ENCODE measurements at places on chromosomes 1 and 21. TPM values are rescaled to one million over a fixed set of nuclear protein-coding genes. Genes with fewer than 3 reads are reported as not detected.

GRCh38 chr1:24043345-24044032 is 63.4 kb upstream of the SRSF10 start:
- no peak for DNase-seq

DNA sequence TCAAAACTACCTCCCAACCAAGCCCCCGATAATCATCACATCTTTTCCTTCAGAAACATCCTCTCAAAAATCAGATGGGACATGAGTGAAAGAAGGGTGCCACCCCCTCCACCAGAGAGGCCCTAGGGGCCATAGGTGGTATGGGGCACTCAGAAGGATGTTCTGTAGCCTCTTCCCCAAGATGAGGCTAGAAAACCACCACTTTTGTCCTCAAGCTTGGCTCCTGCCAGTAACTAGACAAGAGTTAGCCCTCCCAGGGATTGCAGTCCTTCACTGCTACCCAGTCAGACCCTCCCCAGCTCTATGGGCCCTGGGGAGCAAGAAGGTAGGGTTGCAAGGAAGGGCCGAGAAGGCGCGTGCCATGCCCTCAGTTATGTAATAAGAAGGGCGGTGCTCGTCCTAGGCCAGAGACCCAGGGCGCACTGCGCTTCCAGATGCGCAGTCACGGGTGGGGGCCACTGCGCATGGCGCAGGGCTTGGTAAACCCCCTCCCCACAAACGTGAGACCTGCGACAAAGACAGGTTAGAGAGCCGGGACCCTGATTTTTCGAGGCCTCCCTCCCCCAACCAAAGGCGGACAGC is 69.7 kb downstream of the CD46 start:
- DNase-seq, result no peak

GRCh38 chr1:184533049-184533448 is 146.2 kb downstream of the C1orf21 start:
- DNase-seq, result no peak

GRCh38 chr1:240352769-240353168 is 259.2 kb downstream of the GREM2 start:
- no peak for DNase-seq

DNA sequence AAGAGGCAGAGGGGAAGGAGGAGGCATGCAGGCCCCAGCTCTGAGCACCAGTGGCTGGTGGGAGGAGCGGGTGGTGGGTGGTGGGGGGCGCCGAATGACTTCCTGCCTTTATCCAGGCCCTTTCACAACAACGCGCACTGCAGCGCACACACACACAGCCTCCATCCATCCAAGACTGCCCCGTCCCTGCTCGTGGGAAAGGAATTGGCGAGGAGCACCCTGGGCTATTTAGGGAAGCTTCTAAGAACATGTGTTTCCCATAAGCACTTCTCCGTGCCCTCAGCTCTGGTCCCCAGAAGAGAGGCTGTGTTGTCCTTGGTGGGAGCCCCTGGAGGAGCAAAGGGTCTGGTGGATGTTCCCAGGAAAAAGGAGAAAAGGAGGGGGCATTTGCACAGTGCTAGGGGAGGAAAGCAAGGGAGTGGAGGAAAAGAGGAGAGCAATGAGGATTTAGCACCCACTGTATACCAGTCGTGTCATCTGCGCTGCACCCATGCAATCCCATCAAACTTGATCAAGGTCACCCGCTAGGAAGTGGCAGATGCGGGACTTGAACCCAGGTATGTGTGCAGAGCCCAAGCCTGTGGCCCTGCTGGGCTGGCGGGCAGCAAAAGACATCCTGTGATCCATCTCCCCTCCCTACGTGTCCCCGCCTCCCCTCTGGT is 28.1 kb downstream of the EPHA2 start:
- DNase-seq, result no peak

DNA sequence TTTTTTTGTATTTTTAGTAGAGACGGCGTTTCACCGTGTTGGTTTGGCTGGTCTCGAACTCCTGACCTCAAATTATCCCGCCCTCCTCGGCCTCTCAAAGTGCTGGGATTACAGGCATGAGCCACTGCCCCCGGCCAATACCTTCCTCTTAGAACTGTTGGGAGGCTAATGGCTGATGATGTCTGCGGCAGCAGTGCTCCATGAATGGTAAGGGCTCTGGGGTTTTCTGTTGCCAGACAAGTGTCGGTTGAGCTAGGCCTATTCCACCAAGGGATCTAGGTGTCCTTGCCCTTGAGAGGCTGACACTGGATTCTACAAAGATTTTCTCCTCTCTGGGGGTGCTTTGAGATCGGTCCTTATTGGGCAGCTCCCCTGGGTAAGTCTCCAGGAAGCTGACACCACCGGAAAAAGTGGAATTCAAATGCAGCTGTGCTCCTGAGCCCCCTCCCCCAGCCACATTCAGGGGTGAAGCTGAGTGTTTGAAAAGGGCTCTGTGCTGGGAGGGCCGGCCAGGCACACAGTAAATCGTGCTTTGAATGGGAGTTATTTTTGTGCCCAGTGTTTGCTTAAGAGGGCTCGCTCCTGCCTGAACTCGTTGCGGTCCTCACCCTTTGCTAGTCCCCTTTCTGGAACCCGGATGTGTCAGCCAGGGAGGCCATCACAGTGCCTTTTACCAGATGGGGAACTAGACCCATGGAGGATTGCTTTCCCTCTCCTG is 5.2 kb downstream of the SOX13 start:
- no peak for DNase-seq

NDUFV3 gene
- polyA plus RNA-seq, result 39.7 TPM

AMY2A gene
- not detected for polyA plus RNA-seq

DNA sequence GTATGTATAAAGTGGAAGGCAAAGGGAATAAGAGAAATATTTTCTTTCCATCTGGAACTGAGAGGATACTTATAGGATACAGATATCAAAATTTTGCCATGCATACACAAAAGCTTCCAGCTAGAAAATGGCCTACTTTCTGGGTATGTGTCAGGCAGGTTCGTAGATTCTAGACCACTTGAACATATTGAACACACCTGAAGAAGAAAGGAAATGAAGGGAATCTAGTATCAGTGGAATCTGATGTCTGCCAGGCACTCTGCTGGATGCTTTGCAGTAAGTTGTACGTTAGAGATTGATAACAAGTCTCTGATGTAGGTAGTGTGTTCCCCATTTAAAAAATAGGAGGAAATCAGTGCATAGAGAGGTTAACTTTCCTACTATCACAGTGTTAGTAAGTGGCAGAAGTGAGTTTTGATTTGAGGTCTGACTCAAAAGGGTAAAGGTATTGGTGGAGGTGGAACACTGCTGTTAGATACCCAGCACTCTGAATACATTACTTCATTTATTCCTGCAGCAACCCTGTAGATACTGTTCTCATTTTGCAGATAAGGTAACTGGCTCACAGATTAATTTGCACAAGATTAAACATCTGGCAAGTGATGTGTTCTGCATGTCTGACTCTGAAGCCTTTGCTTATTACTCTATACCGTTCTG is 3.0 kb downstream of the CAMSAP2 start:
- DNase-seq, result no peak

PLA2G2F gene
- polyA plus RNA-seq, result not detected

KCND3 gene
- polyA plus RNA-seq, result 1.3 TPM

GRCh38 chr1:234760303-234760723 is 150.3 kb upstream of the IRF2BP2 start:
- no peak for DNase-seq

- DNase-seq, result no peak
Measured at GRCh38 chr21:40433538-40433937, 413.4 kb downstream of the DSCAM start.

GRCh38 chr1:156233426-156234127 is 8.4 kb upstream of the BGLAP start:
- no peak for DNase-seq

SAMD13 gene
- polyA plus RNA-seq, result 6.4 TPM

NBPF20 gene
- 1.3 TPM for polyA plus RNA-seq

CFHR4 gene
- polyA plus RNA-seq, result not detected

PEX19 gene
- 91.3 TPM for polyA plus RNA-seq

DNA sequence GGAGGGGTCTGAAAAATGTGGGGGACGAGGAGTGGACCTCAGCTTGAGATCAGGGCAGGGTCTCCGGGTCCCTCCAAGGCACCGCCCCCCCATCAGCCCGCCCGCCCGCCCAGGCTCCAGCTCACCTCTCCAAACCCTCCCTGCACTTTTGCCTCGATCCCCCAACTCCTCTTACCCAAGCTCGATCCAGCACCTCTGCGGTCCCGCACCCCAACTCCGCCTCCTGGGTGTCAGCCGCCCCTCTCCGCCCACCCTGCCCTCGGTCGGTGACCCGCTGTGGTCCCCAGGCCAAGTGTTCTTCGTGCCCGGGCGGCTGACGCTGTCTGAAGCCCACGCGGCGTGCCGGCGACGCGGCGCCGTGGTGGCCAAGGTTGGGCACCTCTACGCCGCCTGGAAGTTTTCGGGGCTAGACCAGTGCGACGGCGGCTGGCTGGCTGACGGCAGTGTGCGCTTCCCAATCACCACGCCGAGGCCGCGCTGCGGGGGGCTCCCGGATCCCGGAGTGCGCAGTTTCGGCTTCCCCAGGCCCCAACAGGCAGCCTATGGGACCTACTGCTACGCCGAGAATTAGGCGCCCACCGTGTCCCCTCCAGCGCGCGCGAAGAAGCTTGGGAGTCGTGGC is 5.7 kb downstream of the HAPLN2 start:
- DNase-seq, result no peak

GRCh38 chr1:1407636-1408318 is 684 bp upstream of the MRPL20 start:
- DNase-seq, result no peak

SLAMF7 gene
- 0.52 TPM for polyA plus RNA-seq

DNA sequence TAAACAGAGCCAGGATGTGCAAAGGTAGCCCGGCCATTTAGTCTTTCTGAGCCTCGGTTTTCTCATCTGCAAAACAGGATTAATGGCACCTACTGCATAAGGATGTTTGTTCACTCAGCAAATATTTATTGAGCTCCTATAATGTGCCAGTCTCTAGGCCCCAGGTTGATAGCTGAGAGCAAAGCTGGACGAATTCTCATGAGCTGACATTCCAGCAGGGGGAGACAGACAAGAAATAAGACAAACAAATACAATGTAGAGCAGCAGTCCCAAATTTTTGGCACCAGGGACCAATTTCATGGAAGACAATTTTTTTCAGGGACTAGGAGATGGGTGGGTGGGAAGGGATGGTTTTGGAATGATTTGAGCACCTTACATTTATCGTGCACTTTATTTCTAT is 74.3 kb upstream of the PAX7 start:
- no peak for DNase-seq

GRCh38 chr1:57232500-57232899 is 191.4 kb downstream of the DAB1 start:
- no peak for DNase-seq

GRCh38 chr1:235888119-235888643 is 21.5 kb upstream of the LYST start:
- DNase-seq, result no peak

DNA sequence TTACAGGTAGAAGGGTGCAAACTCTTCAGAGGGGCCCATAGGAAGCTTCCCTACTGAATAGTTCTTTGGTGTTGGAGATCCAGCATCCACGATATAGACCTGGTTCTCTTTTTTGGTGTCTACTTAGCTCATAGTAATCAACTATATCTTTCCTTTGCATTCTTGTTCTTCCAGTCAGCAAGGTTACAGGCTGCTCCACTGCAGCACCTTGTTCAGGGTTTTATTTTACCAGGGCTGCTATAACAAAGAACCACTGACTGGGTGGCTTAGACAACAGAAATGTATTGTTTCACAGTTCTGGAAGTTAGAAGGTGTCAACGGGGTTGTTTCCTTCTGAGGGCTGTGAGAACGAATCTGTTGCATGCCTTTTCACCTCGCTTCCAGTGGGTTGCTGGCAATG is 136.3 kb downstream of the CLEC20A start:
- DNase-seq, result no peak

NPHP4 gene
- polyA plus RNA-seq, result 9.2 TPM

SOX13 gene
- polyA plus RNA-seq, result 40.9 TPM

DNA sequence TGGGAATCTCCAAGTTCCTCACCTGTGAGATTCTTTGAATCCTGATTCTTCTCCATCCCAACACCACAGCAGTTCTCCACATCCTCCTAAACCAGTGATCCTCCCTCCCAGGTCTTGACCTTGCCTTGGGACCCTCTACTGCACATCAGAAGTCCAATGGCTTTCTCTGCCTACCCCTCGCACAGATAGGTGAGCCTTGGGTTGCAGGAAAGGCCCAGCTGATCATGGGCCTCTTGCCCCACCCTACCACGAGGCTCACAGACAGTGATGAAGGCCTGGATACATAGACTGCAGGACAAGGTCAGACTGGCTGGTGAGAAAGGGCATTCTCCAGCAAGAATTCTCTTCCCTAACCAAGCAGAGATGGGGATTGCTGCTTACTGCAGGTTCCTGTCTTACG is 825 bp downstream of the FABP3 start:
- DNase-seq, result no peak

DNA sequence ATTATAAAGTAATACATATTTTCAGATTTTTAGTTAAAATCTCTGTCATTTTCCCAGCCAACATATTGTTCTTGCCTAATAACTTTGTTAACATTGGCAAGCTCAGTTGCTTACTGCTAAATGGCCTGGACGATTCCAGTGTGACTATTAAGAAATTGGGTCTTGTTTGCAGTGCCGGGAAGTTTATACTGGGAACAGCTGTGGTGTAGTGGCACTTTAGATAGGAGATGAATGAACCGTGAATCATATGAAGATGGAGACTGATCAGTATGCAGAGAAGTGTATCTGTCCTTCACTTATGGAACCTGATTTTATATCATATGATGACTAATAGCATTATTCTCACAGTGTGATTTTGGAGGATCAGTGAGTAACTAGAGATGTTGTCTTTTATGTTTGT is 3.3 kb downstream of the CHRM3 start:
- DNase-seq, result no peak

GLRX2 gene
- polyA plus RNA-seq, result 11.2 TPM

FCRLA gene
- polyA plus RNA-seq, result 0.15 TPM

DNA sequence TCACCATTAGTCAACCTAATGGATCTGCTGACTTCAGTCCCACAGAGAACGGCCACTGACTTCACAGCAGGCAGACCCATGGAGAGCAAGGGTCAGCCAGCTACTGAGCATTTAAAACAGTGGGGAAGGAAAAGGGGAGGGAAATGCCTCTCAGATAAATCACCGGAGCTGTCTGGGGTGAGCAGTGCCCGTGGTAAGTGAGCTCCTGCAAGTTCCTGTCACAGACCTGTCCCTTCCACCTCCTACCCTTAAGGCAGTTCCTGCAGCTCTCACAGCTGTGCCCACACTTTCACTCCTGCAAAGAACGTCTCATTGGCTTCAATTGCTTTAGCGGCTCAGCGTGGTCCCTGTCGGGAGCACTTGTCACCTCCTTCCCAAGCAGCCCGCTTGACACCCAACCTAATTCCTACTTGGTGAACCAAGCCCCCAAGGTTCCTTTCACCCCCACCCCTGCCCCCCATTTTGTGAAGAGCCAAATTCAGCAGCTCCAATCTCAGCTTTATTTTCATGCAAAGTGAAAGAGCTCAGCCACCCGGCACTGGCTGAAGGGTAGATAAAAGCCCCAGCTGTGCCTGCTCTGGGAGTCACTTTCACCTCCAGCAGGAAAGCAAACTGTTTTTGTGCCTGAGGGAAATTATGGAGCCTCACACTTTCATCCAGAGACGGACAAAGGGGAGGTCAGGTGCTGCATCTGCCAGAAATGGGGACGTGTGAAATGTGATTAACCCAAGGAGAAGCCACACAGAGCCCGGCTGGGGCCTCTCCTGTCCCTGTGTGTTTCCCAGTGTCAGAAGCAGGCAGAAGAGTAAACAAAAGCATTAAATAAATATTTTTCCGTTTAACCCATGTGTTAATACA is 306.2 kb downstream of the TTLL7 start:
- no peak for DNase-seq

All from right renal cortex interstitium (tissue), 3 donors.